ENCODE measurements at places on chromosomes 7 and 10.

GRCh38 chr10:77311186-77311585 lies 326.4 kb downstream of the KCNMA1 start:
- DNase-seq = peak; percentile 16

GRCh38 chr10:32952541-32953276 lies 5.3 kb downstream of the ITGB1 start:
- DNase-seq = no peak

DNA sequence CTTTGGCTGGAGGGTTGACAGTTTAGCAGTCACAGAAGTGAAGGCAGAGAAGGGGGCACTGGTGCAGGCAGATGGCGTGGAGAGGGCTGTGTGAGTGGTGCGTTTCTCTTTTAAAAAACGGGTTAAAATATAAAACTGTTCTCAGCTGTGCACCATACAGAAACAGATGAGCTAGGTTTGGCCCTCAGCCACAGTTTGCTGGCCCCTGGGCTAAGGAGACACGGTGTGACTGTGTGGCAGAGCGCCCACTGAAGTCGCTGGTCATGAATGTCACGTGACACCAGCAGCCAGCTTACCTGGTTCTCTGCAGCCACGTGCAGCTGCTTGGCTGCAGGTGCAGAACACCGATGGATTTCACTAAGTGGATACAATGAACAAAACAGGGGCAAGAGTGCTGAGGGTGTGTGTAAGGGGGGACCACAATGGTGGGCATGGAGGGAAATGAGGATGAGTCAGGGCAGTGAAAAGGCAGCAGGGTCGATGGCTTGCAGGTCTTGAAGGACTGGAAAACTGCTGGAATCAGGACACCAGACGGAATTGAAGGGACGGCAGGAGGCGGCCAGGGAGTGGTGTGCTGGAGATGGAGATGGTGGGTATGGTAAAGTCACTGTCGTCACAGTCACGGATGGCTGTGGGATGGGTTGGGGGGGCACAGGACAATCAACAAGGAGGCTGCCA lies 7.4 kb downstream of the ZNF746 start:
- DNase-seq = no peak

DNA sequence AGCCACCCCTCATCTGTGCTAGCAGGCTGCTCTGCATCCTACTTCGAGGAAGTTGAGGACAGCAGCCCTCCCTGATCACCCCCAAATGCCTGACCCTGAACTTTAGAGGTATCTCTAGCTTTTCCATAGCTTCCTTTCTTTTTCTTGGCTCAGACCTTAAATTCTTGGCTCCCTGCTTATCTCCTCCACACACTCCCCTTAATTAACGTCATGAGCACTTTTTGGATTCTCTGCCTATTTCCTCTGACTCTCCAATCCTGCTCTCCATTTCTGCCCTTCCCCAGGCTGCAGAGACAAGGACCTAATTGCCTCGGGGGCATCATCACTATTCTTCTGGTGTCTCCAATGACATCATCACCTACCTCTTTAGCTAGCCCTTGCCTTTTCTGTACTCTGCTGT lies 40.8 kb upstream of the SEC61G start:
- DNase-seq = no peak

DNA sequence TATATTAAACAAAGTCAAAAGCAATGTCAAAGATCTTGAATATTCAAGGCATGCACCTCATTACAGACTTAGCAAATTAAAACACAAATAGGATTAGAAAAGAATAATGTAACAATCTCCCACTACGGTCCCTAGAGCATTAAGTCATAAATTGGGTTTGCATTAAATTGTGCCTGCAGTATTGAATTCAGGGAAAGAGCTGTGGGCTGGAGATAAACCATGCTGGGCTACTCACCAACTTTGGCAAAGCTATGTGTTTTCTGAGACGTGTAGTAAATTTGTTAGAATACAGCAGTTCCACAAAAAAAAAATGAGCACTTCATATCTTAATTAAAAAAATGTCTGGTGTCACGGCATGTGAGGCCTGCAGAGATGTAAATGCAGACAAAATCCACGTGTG lies 241.6 kb downstream of the SNX10 start:
- DNase-seq = no peak

- no peak for DNase-seq
Observed at GRCh38 chr7:147711447-147711846, 879.1 kb upstream of the C7orf33 start.

- no peak for DNase-seq
Observed at GRCh38 chr7:25913598-25914224, 238.3 kb upstream of the NFE2L3 start.

- DNase-seq = no peak
Observed at GRCh38 chr7:41098402-41098801, 604.5 kb downstream of the INHBA start.

DNA sequence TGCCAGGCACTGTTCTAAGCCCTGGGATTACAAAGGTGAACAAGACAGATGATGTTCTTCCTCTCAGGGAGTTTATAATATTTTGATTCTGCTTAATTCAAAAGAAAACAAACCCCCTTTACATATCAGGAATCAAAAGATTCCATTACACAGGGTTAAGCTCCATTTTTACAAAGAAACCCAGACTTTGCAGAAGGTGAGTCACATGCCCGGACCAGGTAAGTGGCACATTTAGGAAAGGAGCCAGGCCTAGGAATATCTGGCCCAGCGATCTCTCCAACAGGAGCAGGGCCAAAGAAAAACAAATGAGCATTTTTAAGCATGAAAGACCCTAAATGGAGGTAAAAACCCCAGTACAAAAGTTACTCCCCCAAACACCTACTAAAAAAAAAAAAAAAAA lies 1.1 kb downstream of the STN1 start:
- DNase-seq = no peak

DNA sequence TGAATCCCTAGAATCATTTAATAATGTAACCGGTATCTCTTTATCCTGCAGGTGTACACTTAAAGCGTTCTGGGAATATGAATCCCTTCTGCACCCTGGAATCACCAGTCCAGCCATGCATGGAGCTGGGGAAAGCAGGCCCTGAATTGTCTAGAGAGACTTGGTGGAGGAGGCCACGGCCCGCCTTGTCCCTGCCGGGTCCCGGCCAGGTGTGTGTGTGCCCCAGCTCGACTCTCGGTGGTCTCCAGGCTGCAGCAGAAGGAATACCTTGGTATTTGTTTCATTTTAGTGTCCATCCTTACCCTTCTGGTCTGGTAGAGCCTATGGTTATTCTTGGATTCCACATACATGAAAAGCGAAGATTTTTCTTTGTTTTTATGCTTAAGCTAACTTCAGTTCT lies 58.1 kb downstream of the PRPF18 start:
- DNase-seq = no peak

DNA sequence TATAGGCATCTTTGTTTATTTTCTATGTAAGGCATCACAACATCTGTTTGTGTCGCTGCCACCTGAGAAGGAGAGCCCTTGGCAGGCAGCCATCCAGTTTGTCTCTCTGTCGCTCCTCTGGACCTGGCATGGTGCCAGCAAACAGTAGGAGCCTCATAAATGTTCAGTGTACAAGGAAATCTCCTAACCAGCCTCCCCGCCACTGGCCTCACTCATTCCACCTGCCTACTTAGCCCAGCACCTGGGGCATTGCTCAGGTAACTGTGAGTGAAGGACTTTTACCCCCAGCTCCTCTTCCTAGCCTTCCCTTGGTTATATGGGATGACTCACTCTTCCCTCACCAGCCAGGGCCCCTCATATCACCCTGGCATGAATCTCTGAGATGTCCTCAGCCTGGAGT lies 61.7 kb upstream of the NPTX2 start:
- no peak for DNase-seq

- DNase-seq = no peak
Observed at GRCh38 chr10:99708428-99709012, 23.4 kb downstream of the COX15 start.

DNA sequence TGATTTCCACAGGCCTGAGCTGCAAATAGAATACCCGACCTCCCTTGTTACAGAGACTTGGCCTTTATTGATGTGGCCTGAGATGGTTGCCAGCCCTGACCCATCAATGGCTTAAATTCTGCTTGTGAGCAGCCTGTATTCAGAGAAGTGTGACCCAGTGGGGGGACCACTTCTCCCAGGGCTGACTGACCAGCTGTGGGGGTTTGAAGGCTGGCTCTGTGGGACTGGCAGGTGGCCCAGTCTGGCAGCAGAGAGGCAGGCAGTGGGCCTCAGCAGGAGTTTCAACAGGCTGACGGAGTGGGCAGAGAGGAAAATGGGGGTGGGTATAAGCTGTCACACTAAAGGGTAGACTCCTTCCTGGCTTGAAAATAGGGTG lies 12.2 kb upstream of the PPIF start:
- DNase-seq = no peak

GRCh38 chr7:69739190-69739589 lies 140.9 kb downstream of the AUTS2 start:
- DNase-seq = no peak

All from nephron progenitor cell (in vitro differentiated cells).